Pons (tissue), 1 donor: ENCODE measurements at places on chromosomes 12 and 14.

DNA sequence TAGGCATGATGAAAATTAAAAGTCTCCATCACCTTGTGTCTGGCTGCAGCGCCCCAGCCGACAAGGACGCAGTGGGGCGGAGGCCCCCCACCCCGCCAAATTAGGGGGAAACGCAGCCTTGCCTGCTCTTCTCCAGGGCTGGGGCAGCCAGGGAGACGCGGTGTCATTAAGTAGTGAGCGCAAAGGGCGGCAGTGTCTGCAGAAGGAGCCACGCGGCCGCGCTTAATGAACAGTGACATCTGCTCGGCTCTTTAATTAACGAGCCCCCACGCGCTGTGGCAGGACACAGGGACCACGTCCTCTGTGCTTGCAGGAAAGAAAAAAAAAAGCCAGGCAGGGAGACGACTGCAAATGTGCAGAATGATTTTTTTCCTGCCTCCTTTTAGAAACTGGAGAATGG, 93.4 kb upstream of the NCOR2 start:
- no peak for DNase-seq

DNA sequence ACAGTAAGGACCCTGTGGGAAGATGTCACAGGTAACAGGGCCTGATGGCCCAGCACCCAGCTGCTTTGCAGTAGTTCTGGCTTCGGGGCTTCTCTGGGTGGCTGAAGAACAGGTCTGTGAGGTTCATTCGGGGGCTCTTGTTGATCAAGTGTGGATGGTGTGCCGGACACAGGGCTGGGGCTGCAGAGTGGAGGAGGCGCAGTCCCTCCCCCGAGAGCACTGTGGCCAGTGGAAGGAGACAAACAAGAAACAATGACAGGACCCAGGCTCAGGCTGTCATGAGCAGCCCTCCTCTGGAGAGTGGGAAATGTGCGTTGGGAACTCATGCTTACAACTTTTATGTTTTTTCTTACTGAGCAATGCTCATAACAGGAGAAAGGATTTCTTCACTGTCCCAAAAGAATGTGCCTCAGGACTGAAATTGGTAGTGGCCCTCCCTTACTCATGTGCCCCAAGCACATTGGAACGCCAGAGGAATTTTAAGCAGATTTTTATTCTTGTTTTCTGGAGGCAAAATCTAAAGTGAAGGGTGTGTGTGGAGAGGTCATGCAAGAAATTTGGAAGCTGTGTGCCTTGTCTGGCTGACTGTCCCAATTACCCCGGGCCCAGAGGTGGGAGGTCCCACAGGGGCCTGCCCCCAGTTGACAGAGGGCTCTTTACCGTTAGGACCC, 233.8 kb downstream of the CACNA1C start:
- no peak for DNase-seq

DNA sequence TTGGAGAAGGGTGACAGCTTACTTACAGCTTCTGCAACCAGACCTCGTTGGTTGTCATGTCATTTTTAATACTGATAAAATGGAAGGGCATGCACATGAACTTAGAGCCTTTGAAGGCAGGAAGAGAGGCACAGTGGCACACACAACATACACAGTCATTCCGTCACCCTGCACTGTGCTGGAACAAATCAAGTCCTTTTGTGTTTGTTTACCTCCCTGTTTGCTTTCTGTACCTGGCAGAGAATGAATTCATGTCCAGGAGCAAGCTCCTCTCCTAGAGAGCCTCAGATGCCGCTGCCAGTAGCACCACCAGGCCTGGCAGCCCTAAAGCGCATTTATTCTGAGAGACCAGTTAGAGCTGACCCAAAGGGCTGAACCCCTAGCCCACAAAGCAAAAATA, 460.3 kb downstream of the EGLN3 start:
- no peak for DNase-seq

DNA sequence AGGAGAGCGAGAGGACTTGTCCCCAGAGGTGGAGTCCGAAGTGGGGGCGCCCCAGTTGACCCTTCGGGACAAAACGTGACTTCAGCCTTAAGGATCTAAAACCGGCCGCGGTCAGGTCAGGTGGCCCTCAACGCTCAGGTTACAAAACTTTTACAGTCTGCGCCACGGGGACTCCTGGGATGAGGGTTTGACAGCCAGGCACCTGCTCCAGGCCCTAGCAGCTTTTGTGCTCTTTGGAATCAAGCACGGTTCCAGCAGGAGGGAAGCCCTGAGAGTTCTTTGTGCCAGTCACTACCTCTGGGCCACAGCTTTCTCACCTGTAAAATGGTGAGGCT, 337 bp downstream of the ZC2HC1C start:
- DNase-seq, result no peak

GRCh38 chr12:131232036-131232435, 278.3 kb downstream of the ADGRD1 start:
- DNase-seq, result no peak
